ENCODE measurements at places on chromosomes 3 and 15.

GRCh38 chr15:58189148-58189811 lies 51.1 kb downstream of the AQP9 start:
- no peak for DNase-seq

DNA sequence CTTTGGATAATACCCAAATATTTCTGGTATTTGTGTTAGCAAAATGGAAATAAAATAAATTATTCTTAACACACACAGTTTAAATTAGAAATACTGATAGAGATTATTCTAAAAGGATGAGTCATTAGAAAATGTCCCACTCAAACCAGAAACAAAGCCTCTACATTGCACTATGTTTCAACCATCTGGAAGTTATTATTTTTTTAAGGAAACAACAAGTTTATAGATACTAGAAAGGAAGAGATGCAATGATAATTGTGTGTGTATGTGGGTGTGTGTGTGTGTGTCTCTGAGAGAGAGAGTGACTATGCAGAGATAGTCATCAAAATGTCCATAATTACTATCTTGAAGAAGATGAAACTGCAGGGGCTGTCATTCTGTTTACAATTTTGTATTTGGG lies 1340.5 kb downstream of the ROBO1 start:
- no peak for DNase-seq

DNA sequence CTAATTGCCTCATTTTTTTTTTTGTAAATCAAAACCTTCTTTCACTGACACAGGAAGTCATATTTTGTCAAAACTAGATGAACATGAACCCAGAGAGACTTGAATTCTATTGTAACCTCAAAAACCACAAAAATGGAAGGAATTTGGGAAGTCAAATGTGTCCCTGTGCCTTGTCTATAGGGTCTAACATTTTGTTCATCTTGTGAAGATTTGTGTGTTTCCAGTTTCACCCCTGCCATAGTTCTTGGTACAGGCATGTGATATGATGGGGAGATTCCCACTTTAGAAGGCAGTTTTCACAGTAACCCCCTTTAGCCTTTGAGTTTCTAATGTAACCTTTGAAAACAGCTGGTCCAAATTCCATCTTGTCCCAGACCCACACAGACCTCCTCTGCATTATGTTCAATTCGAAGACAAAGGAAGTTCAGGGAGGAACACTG lies 318.5 kb upstream of the ADAMTS9 start:
- no peak for DNase-seq

DNA sequence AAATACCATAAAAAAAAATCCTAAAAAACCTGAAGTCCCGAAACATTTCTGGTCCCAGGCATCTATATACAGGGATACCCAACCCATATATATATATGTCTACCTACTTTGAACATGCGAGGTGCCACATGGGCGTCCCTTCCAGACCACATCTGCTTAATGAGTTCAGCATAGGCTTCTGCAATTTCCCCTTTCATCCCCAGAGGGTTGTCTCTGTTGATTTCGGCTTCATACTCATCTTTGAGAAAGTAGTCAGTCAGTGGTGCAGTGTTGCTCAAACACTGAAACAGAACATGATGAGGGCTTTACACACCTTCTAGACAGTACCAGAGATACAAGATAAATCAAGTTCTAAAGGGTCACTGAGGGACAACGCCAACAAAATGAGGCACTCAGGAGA lies 28.6 kb upstream of the C3orf62 start:
- DNase-seq, result no peak

GRCh38 chr15:27082526-27082925 lies 111.5 kb downstream of the GABRG3 start:
- DNase-seq, result no peak

- DNase-seq, result no peak
Measured at GRCh38 chr15:49215768-49216739, 46.0 kb downstream of the GALK2 start.

GRCh38 chr15:40867199-40867598 lies 6.8 kb downstream of the RHOV start:
- no peak for DNase-seq

GRCh38 chr15:100433304-100433703 lies 91.5 kb upstream of the ADAMTS17 start:
- DNase-seq, result no peak

DNA sequence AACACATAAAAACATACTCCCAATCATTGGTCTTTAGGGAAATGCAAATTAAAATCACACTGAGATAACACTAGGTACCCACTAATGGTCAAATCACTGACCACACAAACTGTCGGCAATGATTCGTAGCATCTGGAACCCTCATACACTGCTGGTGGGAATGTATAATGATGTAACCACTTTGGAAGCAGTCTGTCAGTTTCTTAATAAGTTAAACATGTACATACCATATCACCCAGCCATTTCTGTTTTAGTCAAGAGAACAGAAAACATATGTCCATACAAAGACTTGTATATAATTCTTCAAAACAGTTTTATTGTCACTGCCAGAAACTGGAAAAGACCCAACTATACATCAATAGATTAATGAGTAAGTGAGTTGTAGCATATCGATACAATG lies 63.3 kb upstream of the LRRC3B start:
- no peak for DNase-seq

- no peak for DNase-seq
Measured at GRCh38 chr3:111159391-111159790, 87.8 kb downstream of the NECTIN3 start.

DNA sequence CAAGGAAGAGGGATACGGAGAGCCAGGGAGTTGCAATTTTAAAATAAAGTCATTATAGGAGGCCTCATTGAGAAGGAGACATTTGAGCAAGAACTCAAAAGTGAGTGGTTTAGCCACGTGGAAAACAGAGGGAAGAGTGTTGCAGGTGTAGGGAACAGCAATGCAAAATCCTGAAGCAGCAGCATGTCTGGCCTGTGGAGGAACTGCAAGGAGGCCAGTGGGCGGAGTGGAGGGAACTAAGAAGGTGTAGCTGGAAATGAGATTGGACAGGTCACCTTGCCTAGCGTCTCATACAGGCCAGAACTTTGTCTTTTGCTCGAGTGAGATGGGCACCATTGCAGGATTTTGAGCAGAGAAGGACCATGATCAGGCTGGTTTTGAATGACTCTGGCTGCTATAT lies 34.9 kb downstream of the SAXO2 start:
- no peak for DNase-seq

- DNase-seq, result no peak
Measured at GRCh38 chr3:23539185-23539584, 266.6 kb upstream of the UBE2E1 start.

- no peak for DNase-seq
Measured at GRCh38 chr3:57659806-57660439, 33.0 kb downstream of the DENND6A start.

- no peak for DNase-seq
Measured at GRCh38 chr15:39781967-39782302, 706 bp downstream of the FSIP1 start.

DNA sequence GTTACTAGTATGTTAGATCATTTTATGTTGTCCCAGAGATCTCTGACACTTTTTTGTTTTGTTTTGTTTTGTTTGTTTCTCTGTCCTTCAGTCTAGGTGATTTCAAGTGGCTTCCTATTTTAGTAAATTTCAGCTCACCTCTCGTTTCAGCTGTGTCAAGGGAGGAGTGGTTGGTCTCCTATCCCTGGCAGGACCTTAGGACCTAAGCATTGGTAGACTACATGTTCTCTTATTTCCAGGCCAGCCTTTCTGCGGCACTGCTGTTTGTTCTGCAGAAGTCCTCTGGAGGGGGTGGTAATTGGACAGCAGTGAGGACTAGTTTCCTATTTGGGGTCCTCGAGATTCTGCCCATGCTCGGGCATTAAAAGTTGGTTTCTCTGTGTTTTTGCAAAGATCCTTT lies 31.8 kb downstream of the MGA start:
- no peak for DNase-seq

GRCh38 chr3:152128356-152128755 lies 140.4 kb upstream of the MBNL1 start:
- no peak for DNase-seq

- DNase-seq, result no peak
Measured at GRCh38 chr3:180188512-180189309, 152.0 kb upstream of the PEX5L start.

- DNase-seq, result no peak
Measured at GRCh38 chr3:157026091-157026490, 133.9 kb downstream of the CCNL1 start.

DNA sequence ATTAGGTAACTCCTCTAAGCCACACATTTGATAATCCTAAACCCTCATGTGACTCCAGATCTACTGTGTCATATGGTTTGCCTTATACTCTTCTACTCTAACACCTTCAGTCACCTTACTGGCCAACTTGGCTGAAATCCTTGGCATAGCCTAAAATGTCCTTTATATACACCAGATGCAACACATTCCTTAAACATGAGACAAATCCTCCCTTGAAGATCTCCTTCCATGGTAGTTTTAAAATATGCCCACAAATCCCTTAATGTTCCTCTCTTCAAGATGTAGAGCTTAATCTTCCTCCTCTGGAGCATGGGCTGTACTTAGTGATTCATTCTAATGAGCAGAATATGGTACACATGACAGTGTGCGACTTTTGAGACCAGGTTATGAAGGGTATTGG lies 238.9 kb downstream of the SUCLG2 start:
- no peak for DNase-seq

GRCh38 chr3:189637750-189638149 lies 6.6 kb downstream of the TP63 start:
- DNase-seq, result no peak

DNA sequence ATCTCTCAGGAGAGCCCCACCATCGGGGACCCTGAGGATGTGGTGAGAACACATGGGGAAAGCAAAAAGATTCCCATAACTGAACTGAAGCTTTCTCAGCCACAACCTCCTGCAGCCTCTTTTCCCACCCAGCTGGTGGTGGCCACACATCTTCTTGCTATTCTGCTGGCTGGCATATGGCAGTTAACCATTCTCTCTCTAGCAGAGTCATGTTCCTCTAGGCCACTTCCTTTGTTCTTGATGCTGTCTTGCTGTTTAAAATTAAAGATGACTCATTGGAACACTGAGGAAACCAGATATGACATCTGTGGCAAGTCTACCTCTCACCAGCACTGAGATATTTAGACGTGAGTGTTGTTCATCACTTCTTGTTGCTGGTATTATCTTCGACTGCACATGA lies 180.3 kb upstream of the ROBO2 start:
- DNase-seq, result peak; percentile 15

DNA sequence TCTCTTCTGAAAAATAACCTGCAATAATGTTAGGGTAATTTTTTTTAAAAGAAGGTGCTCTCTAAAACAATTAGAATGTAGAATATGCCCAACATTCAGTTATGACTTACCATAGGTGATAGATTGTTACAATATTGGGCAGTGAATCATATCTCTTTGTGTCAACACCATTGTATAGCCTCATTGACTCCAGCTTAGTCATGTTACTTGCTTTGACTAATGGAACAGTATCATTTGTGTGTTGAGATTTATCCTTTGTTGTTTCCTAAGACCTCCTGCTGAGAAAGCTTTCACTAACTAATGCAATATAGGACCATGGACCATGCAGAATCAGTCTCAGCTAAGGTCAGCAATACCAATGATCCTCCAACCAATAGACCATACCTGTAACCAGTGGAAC lies 1106.4 kb downstream of the SI start:
- no peak for DNase-seq

DNA sequence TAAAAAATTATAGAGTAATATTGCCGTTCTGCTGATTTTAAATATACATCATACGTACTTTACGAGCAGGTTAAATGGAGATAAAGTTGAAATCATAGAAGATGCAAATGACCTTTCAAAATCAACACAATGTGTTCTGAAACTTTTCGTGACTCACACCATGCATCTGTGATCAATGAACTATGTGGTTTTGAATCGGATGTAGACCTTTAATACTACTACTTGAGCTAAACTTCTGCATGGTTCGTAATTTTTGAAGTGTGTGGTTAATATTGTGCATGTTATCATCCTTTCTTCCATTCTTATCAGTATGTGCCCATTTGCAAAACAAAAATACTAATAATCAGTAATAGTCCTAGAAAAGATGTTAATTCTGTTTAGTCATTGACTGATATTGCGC lies 58.9 kb downstream of the GASK1A start:
- no peak for DNase-seq

DNA sequence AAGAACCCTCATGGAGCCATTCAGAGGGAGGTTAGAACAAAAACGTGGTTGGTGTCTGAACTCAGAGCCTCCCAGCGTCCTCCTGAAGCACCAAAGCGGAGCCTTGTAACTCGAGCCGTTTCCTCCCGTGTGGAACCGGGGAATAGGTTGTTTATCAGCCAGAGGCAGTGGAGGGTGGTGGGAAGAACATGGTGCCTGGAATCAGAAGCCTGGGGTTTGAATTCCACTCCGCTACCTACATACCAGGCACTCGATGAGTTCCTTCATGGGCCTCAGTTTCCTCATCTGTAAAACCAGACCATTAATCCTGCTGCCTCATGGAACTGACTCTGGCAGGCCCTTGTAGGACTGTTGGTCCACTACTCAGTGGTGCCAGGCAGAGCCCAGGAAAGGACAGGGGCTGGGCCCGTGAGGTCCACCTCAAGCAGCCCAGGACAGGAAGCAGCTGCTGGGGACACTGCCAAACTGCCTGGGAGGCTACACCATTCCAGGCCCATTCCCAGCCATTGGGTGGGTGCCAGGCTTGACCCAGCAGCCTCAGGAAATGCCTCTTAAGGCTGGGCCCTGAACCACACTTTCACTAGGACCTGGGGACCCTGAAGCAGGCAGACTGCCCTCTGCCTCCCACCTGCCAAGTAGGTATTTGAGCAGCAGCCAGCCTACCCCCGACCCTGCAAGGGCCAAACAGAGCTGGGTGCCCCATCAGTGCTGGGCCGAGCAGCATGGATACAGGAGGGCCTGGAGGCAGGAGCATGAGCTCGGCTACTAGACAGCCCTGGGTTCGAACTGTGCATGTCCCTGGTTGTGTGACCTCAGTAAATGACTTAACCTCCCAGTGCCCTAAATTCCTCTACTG lies 33.4 kb downstream of the PRKCD start:
- no peak for DNase-seq

DNA sequence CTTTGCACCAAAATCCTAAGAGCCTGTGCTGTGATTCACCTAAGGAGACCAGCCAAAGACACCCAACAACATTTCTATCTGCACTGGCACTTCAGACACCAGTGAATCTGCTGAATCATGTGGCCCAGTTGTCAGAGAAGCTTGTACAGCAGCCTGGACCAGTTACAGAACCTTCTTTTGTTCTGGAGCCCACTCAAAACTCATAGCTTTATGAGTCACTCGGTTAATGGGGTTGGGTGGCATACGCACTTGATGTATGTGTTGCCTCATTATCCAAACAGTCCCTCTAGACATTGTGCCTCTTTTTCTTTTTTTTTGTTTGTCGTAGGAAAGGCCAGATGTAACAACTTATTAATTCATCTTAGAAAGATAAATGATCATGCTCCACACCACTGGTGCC lies 25.6 kb upstream of the GOLGA6L2 start:
- no peak for DNase-seq

- DNase-seq, result no peak
Measured at GRCh38 chr3:48428572-48429316, 1.1 kb downstream of the PLXNB1 start.

GRCh38 chr15:96992817-96993216 lies 662.3 kb downstream of the NR2F2 start:
- DNase-seq, result no peak
